ENCODE measurements at places on chromosomes 5 and 9.

GRCh38 chr5:93904917-93905316 is 163.5 kb upstream of the POU5F2 start:
- no peak for DNase-seq

- DNase-seq, result no peak
Measured at GRCh38 chr9:98877311-98877710, 66.4 kb upstream of the COL15A1 start.

DNA sequence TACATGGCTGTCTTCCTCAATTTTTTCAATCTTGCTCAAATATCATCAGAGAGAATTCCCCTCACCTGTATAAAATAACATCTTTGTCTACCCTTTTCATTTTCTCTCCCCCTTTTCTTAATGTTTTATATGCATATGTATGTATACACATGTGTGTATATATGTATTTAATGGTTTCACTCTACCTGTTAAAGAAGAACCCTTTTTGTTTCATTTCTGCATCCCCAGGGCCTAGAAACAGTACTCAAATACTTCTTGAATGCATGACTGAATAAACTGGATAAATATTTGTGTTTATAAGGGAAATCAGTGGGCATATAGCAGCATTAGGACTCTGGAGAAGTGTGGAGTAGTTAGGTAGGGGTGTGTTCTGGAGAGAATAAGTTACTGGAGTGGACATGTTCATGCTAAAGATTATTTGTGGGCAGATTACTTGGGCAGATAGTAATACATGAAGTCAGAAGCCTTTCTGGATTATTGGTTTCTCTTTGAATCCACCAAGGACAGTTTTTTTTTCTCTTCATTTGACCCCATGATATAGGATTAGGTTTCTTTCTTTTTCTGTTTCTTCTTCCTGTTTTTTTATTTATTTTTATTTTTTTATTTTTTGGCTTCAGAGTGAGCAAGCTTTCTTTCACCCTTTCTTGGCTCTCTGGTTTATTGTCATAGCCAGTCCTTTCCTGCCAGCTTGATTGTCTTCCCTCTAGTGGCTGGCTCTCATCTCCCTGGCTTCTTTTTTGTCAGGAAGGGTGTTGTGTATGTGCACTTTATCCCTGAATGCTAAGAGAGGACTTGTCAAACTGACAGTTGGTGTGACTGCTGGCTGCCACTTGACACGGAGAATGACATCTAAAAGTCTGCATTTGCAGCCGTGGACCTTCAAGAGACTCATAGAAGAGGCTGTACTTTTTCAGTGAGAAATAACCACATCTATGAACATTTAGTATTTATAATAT is 89.3 kb downstream of the ZCCHC7 start:
- DNase-seq, result no peak

DNA sequence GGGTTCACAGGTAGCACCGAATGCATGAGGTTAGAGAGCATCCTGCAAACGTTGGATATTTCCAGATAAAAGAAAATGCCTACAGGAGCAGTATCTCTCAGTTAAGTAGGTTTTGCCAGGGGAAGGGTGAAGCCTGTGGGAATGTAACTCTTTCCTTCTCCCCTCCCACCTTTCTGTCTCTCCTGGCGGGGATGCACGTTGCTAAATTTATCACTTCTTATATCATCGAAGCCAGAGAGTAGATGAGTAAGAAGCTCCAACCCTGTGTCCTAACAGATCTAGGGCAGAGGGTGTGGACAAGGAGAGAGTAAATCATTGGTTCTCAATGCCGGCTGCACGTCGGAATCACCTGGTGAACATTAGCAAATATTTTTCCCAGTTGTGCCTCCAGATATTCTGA is 457.5 kb downstream of the ENC1 start:
- no peak for DNase-seq

- no peak for DNase-seq
Measured at GRCh38 chr5:58327289-58327688, 132.6 kb downstream of the PLK2 start.

GRCh38 chr9:121771851-121772599 is 120.6 kb downstream of the DAB2IP start:
- DNase-seq, result no peak

- DNase-seq, result no peak
Measured at GRCh38 chr9:101469026-101469425, 33.5 kb upstream of the ALDOB start.

- no peak for DNase-seq
Measured at GRCh38 chr9:91155746-91156376, 205.9 kb downstream of the AUH start.

DNA sequence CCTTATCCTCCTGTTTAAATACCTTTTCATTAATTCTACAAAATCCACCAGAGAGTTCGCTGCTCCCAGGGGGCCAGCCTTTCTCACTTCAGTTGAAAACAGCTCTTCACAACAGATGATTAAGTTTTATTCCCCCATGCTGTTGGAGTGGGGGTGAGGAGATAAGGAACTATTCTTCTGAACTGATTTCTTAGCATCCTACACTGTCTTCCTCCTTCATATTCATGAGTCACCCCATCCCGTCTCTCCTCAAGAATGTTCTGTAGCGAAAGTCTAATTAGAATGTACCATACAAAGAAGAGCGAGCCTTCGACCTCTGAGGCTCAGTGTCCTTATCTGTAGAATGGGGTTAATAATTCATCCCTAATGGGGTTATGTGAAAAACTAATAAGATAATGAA is 138.0 kb downstream of the PIK3R1 start:
- DNase-seq, result no peak

GRCh38 chr5:151173711-151174611 is 16.4 kb upstream of the ANXA6 start:
- DNase-seq, result no peak

DNA sequence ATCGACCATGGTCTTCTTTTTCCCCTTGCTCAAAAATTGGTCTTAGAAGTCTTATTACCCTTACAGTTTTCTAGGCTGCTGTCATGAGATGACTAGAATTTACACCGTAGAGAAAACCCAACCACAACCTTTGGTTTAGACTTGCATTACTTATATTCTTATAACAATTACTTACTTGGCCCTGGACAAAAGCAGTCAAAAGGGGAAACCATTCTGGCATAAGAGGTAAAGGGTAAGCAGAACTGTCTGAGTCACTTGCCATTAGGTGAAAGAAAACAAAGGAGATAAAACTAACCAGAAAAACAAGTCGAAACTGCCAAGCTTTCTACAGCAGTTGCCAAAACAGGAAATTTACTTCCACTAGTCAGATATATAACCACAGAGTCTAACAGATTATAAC is 17.9 kb downstream of the TMEM245 start:
- no peak for DNase-seq

DNA sequence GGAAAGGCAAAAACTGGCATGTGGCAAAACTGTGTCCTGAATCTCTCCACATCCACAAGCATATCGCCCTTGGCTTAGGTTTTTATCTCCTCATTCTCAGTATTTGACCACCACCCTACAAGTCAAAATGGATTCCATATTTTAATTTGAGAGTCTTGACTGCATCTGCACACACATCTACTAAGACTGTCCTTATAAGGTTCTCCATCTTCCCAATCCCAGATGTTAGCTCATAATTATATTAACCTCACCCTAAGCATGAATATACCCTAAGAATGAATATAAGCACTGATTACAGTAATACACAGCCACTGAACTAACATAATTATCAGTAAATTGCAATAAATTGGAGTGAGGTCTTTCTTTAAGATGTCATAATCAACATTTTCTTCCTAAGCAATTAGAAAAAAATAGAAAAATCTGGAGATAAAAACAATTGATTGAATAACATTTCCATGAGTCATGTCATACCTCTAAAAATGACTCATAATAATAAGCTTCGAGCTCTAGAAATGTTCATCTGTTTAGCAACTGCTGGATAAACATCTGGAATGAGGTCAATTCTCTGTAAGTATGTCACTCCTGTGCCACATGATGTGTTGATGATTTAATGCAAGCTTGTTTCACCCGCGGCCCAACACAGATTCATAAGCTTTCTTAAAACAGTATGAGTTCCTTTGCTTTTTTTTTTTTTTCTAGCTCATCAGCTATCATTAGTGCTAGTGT is 39.9 kb upstream of the PAM start:
- DNase-seq, result no peak

DNA sequence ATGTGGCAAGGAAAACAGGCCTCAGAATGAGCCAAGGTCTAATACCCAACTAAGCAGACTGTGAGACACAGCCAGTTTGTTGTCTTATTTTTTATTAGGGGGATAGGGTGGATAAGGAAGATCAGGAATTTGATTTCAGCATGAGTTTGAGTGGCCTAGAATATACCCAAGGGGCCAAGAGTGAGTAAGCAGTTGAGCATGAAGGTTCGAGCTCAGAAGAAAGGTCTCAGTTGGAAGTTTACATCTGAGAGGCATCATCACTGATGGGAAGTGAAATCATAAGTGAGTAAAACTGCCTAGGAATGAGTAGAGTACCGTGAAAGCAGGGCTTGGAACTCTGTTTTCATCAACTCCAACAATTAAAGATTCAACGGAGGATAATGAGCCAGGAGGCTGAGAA is 12.6 kb downstream of the PSMD5 start:
- DNase-seq, result no peak

GRCh38 chr9:85024374-85024773 is 354.8 kb downstream of the NTRK2 start:
- DNase-seq, result no peak

DNA sequence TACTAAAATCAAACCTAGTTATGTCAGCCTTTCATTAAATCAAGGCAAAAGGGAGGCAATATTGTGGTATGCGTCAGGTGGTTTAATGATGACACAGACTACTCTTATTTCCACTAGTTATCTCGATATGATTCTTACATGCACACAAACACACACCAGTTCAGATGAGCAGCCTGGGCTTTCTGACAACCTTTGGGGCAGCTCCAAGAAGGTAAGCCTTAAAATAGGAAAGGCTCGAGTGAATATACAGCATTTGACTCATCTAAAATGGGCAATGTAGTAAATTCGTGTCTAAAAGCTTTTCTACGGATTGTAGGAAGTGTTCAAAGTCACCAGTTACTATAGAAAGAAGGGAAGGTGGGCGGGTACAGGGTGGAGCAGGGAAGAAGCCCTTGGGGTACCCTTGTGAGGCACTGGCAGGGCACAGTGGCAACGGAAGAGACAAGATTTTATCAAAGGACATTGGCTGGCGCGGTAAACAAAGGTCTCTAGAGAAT is 1.9 kb downstream of the ANKH start:
- no peak for DNase-seq

DNA sequence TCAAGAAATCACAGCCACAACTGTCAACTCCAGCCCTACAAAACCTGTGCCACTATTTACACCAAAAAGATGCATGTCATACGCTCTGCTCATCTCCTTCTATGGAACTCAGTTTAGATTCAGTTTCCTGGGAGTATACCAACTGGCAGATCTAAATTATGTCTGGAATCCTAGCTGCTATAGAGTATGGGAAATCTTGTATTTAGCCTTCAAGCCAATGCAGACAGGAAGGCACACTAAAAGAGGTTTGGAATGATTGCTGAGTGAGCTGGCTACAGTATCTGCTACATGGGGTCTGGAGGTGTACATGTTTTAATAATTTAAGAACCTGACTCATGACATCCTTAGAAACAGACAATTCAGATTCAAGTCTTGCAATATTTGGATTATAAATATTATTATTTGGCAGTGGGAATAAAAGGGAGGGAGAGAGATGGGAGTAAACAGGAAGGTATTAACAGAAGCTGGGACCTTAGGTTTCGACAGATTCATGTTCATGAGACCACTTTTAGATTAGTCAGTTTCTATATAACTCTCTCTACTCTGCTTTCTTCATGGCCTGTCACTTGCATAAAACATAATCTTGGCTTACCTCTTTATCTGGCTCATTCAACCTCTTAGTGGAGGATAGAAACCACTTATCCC is 178.8 kb upstream of the HAPLN1 start:
- no peak for DNase-seq

DNA sequence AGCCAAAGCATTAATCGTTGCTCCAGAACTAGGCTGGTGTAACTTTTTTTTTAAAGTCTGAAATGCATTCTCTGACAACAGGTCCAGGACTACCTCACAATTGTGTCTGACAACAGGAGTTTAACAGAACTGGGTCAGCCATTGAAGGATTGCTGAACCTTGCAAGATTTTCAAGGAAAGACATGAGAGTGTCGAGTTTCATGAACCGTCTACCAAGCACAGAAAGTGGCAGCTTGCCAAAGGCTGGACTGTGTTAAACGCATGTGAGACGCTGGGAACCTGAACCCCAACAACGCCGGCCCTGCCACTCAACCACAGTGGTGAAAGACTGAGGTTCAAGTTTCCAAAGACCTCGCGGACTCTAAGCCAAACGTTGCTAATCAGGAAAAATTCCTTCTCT is 79.1 kb downstream of the LHFPL2 start:
- DNase-seq, result peak; percentile 46

DNA sequence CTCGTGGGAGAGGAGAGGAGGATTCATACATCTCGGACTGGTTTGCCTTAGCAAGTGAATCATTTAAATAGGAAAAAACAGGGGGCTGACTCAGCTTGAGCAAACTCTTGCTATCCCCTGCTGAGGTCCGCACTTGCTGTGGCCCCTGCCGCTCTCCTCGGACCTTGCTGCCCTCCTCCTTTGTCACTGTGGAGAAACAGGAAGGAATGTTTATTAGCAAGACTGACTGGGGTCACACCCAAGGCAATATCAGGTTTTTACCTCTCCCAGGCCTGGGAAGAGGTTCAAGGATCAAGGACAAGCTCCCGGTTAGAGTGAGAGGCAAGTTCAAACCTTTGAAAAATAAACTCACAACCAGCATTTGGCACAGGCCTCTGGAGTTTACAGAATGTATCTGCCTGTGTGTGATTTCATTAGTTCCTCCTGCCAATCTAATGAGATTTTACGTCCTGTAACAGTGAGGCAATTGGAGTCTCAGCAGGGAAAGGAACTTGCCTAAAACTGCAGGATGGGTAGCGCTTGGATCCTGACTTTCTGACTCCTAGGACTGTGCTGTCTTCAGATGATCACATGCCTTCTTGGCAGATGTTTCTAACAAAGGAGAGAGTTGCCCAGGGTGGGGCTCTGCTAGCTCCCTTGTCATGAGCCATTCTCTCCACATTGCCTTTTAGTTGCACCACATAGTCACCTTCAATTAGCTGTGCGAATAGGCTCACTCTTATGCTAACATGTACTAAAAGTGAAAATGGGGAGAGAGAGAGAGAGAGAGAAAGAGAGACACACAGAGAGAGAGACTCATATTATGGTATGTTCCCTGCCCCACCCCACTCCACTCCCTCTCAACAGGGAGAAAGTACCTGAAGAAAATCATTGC is 108.6 kb upstream of the CDKN2B start:
- peak; percentile 56 for DNase-seq

GRCh38 chr5:75656311-75657003 is 45.2 kb downstream of the ANKDD1B start:
- DNase-seq, result no peak
